ENCODE measurements at places on chromosomes 3 and 15.
A peak's percentile ranks its signal among the peaks of the same experiment; 100 is the strongest.

GRCh38 chr3:141519587-141519986 lies 32.8 kb downstream of the RASA2 start:
- no peak for DNase-seq

DNA sequence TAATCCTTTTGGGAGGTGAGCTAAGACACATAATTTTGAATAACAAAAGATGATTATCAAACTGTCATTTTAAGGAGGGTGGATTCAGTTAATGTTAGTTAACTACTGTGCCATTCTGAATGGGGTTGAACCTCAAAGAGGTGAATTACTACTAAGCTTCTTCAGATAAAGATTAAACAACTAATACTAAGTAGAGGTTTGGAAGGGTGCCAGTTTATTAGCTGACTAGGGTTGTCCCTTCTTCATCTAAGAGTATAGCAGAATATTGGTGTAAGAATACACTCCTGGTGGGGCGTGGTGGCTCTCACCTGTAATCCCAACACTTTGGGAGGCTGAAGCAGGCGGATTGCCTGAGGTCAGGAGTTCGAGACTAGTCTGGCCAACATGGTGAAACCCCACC lies 123.1 kb upstream of the LRRFIP2 start:
- no peak for DNase-seq

DNA sequence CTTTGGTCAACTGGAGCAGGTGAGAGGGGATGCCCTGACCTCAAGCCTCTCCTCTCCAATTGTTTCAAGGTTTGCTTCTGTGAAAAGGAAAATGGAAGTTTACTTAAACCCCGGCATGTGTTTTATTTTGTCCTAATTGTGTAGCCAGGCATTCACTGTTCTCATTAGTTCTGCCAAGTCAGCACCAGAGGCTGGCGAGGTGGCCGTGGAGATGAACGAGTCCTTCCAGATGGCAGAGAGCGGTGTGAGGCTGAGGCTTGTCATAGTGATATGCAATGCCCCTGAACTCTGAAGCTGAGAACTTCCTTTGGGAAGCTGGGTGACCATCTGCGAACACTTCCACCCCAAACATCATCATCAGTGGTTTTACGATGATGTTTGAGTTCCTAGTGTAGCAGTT lies 199.6 kb downstream of the TJP1 start:
- no peak for DNase-seq

DNA sequence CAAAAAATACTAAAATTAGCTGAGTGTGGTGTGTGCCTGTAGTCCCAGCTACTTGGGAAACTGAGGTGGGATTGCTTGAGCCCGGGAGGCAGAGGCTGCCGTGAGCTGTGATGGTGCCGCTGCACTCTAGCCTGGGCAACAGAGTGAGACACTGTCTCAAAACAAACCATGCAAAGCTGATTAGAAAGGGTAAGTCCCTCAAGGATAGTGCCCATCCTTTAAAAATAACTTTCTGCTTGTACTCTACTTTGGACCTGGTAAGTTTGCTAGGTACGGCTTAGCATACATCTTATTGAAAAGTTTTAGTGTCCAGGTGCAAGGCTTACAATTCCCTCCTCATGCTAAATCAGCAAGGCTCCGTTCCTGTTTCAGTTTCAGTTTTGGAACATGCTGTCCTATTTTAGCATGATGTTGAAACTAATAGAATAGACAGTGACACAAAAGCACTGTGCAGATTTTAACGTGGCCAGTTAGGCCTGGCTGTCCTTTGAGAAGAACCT lies 21.4 kb downstream of the FEM1B start:
- peak; percentile 42 for DNase-seq

- DNase-seq, result no peak
These were observed at the start of gene GRM7 for GRCh38 chr3:6860954-6861624. Gene GRM7, plus strand, starts transcription at chr3:6861115.

DNA sequence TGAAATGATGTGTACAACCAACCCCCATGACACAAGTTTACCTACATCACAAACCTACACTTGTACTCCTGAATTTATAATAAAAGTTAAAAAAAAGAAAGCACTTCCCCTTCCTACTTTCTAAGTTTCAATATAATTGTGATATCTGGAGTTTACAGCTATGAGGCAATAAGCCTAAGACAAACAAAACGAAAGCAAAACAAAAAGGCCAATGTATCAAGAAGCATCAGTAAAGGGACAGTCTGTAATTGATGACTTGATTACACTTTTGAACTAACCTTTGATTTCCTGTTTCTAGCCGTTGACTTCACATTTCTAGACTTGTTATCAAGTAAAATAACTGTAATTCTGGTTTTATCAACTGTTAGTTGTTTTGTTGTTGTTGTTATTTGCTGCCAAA lies 187.5 kb upstream of the CNTN3 start:
- no peak for DNase-seq

- no peak for DNase-seq
These were observed 41.4 kb downstream of the ABTB1 start for GRCh38 chr3:127714125-127714571.

GRCh38 chr15:60971732-60972131 lies 257.4 kb downstream of the RORA start:
- no peak for DNase-seq

DNA sequence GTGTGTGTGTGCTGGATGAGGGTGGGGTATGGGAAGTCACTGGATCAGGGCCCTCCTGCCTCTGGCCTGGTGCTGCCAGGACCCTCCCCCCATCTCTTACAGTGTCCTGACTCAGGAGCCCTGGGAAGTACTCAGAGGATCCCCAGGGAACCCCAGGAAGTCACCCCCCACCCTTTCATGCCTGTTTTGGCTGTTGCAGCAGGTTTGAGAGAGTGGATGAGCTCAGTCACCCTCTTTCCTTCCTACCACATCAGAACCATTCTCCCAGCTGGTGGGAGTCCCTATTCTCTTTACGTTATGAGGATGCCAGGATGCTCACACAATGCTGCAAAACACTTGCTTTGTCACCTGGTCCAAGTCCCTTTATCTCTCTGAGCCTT lies 59.0 kb downstream of the BDH1 start:
- DNase-seq, result no peak

DNA sequence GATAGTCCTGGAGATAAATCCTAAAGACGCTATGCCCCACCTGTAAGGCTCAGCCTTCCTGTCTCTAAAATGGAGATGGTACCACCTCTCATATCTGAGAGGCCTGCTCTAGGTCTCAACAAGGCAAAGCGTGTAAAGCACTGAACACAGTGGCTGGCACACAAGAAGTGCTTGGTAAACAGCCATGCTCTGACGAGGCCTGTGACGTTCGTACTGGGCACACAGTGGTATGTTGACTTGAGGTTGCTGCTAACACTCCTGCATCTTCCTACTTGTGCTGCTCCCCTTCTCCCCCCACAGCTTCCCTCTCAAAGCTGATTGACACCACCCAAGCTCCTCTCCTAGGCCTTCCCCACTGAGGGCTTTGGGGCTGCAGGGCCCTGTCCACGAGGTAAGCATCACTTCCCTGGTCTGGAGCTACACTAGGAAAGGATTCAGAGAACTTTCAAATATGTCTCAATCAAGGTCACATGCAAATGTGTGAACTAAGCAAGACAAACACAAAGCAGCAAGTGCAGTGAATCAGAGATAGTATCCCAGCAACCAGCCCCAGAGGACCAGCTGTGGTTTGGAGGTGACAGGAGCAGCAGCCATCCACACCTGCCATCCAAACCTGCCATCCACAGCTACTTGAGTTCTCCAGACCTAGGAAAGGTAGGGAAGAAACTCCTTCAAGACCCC lies 177.5 kb downstream of the STT3B start:
- no peak for DNase-seq

DNA sequence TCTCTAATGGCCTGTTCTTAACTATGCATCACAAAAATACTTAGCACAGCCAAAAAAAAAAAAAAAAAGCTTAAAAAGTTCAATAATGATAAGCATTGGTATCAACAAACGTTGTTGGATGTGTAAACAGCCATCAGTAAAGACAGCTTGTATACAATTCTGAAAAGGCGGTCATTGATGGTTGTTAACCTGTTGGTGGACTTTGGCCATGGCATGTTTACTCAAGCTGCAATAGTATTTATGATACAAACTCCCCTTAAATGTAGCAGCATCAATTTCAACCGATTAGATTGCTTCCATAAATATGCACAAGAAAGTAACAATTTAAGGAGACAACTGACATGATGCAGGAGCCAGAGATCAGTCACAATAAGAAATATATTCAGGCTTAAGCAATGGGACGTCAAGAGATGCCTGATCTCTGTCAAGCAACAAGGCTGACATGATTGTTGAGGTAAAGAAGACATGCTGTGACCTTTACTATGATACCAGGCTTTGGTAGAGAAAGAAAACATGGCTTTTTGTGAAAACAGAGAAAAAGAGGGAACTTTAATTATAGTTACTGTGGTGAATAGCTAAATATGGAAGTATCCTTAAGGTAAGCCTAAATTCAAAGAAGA lies 14.2 kb upstream of the SLC7A14 start:
- DNase-seq, result no peak

GRCh38 chr3:112818289-112818688 lies 28.4 kb downstream of the CD200R1L start:
- DNase-seq, result no peak

GRCh38 chr15:63494408-63494807 lies 10.0 kb upstream of the USP3 start:
- DNase-seq, result no peak

DNA sequence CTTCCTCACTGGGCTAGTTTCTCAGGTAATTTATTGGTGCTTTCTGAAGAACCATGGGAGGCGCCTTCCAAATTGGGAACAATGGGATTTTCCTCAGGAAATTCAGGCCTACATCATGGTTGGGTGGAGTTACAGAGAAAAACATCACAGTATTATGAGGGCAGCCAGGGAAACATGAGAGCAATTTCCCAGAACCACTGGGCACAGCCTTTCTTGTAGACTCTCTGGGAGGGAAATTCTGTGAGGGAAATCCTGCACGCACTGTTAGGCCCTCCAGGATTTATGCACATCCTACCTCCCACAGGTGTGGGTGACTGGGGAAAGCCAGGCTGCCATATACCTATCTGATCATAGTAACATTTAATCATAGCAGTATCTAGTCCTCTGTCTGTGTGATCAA lies 13.2 kb downstream of the POPDC2 start:
- DNase-seq, result no peak

GRCh38 chr3:14509796-14510100 lies 30.4 kb downstream of the GRIP2 start:
- no peak for DNase-seq

- DNase-seq, result no peak
These were observed 666.7 kb upstream of the CADM2 start for GRCh38 chr3:84292128-84292527.

DNA sequence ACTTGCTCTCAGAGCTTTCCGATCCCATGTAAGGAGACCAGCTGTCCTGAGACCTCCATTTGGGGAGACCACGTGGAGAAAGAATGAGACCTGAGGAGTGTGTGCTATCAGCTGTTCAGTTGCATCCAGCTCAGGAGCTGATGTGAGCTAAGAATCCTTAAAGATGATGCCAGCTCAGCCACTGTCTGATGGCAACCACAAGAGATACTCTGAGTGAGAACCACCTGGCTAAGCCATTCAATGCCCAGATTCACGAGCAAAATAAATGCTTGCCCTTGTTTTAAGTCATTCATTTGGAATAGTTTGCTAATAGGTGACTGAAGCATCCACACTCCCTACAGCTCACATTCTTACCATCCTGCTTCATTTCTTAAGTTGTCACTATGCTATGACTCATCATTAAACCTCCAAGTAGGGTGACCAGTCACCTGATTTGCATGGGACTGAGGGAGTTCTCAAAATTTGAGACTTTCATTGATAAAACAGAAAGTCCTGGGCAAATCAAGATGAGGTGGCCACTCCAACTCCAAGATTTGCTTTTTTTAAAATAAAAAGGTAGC lies 56.4 kb downstream of the SPTSSB start:
- DNase-seq, result no peak

- DNase-seq, result no peak
These were observed 268.4 kb upstream of the ROPN1 start for GRCh38 chr3:124260206-124260915.

- no peak for DNase-seq
These were observed 309.0 kb downstream of the NTRK3 start for GRCh38 chr15:87947560-87947959.

GRCh38 chr15:88725305-88726210 lies 77.7 kb upstream of the ACAN start:
- DNase-seq, result no peak

- peak; percentile 72 for DNase-seq
These were observed 12.4 kb downstream of the TNK2 start for GRCh38 chr3:195895861-195896360.

GRCh38 chr15:39510001-39510701 lies 70.7 kb upstream of the THBS1 start:
- DNase-seq, result no peak

DNA sequence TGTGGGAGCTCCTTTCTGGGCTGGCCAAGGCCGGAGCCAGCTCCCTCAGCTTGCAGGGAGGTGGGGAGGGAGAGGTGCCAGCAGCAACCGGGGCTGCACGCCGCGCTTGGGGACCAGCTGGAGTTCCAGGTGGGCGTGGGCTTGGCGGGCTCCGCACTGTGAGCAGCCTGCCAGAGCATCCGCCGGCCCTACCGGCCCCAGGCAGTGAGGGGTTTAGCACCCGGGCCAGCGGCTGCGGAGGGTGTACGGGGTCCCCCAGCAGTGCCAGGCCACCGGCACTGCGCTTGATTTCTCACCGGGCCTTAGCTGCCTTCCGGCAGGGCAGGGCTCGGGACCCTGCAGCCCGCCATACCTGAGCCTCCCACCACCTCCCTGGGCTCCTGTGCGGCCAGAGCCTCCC lies 651.0 kb upstream of the ARPP21 start:
- no peak for DNase-seq

- DNase-seq, result no peak
These were observed 39.5 kb downstream of the BTLA start for GRCh38 chr3:112459750-112460149.

DNA sequence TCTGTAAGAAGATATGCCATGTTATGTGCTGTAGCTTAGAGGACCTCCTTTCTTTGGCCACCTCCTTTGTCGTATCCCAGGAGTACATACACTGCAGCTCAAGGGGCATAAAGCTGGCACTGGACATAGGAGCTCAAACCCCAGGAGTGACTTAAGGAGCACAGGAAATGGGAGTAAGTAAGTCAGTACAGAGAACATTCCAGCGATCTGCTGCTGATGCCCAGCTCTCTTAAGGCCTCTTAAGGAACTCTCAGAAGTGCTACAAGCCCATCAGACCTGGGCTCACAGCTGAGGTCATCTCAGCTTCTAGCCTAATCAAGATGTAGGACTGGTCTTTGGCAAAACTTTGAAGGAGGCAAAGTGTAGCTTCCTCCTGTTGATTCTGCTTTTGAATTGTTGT lies 21.6 kb upstream of the ACTL6A start:
- no peak for DNase-seq

DNA sequence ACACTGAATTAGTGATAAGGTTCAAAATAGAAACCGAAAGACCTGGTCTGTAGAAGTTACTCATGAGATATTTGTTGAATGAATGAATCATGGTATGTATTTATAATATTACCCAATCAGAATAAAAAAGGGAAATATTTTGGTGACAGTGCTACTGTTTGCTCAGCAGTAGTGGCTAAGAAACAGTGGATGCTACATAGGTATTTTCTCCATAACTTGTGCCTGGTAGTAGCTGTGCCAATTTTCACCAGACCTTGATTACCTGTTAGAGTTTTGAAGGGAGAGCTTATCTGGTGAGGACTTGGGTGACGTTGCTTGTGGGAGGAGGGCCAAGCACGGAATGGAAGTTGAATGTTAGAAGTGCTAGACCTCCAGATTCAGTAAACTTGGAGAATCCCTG lies 14.3 kb downstream of the LIMD1 start:
- no peak for DNase-seq
